Activated T-helper 1 cell treated with Interleukin-2 at 50 U/mL for 16 hours (primary cell): ENCODE measurements at places on chromosomes 13 and 19.
A peak's percentile ranks its signal among the peaks of the same experiment; 100 is the strongest.

- no peak for DNase-seq
Measured at GRCh38 chr13:41813426-41813825, 147.5 kb downstream of the VWA8 start.

DNA sequence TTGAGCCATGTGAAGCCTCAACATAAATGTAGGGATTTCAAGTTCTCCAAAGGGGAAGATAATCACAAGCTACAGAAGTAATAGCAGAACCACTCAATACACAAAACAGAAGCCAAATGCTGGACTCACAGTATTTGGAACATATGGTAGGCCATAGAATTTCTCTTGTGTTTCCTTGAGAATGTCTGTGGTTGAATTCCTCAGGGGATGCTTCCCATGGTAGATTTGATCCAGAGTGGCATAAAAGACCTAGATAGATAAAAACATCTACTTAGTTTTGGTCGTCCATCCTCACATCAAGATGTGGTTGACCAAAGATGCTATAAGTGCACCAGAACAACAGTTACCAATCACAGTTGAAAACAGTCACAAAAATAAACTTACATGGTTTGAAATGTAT lies 83.4 kb downstream of the MIPEP start:
- DNase-seq: no peak

GRCh38 chr13:94317063-94317491 lies 162.4 kb downstream of the DCT start:
- no peak for DNase-seq

- DNase-seq: peak; percentile 49
Measured at GRCh38 chr19:42184401-42184861, 33.0 kb downstream of the DEDD2 start.

GRCh38 chr19:50327461-50328223 lies 1.5 kb downstream of the KCNC3 start:
- no peak for DNase-seq
